ENCODE measurements at places on chromosomes 6 and 20. TPM values are rescaled to one million over a fixed set of nuclear protein-coding genes. Genes with fewer than 3 reads are reported as not detected.

STMND1 gene
- total RNA-seq = not detected

HRH3 gene
- total RNA-seq = not detected

BMP2 gene
- 0.64 TPM for total RNA-seq

PDYN gene
- total RNA-seq = 0.06 TPM

ZNF311 gene
- total RNA-seq = 0.14 TPM

C6orf132 gene
- 1.3 TPM for total RNA-seq

HEY2 gene
- not detected for total RNA-seq

SRPK1 gene
- total RNA-seq = 20.8 TPM

LTB gene
- 0.25 TPM for total RNA-seq

NKX2-2 gene
- total RNA-seq = not detected

DIDO1 gene
- 21.3 TPM for total RNA-seq

UST gene
- 2.2 TPM for total RNA-seq

GTSF1L gene
- total RNA-seq = not detected

LPIN3 gene
- 7.5 TPM for total RNA-seq

MYL9 gene
- total RNA-seq = 19.9 TPM

NRN1 gene
- 0.50 TPM for total RNA-seq

CST2 gene
- 0.53 TPM for total RNA-seq

CEP162 gene
- 1.9 TPM for total RNA-seq

PKHD1 gene
- not detected for total RNA-seq

SAMD5 gene
- 0.62 TPM for total RNA-seq

PRL gene
- total RNA-seq = not detected

PPP1R16B gene
- 0.27 TPM for total RNA-seq

FRMD1 gene
- 0.01 TPM for total RNA-seq

DPPA5 gene
- not detected for total RNA-seq

SYCP2L gene
- 1.6 TPM for total RNA-seq

TUBE1 gene
- total RNA-seq = 7.2 TPM

TREM1 gene
- total RNA-seq = not detected

TPD52L1 gene
- 43.8 TPM for total RNA-seq

ARHGAP40 gene
- total RNA-seq = not detected

BRD2 gene
- total RNA-seq = 131 TPM

SEL1L2 gene
- not detected for total RNA-seq

ERVFRD-1 gene
- not detected for total RNA-seq

POM121L2 gene
- total RNA-seq = not detected

AVP gene
- total RNA-seq = not detected

PCMT1 gene
- total RNA-seq = 84.5 TPM

TPD52L2 gene
- 119 TPM for total RNA-seq

DNAH8 gene
- total RNA-seq = not detected

MDN1 gene
- total RNA-seq = 13.5 TPM

C20orf204 gene
- 0.54 TPM for total RNA-seq

C6orf89 gene
- 14.6 TPM for total RNA-seq

OVOL2 gene
- 0.21 TPM for total RNA-seq

TTLL9 gene
- 0.14 TPM for total RNA-seq

NELFE gene
- total RNA-seq = 80.4 TPM

SLC35B2 gene
- 66.1 TPM for total RNA-seq

OOEP gene
- not detected for total RNA-seq

TNF gene
- 0.10 TPM for total RNA-seq

CRISP3 gene
- not detected for total RNA-seq

TXLNB gene
- not detected for total RNA-seq

UNC5CL gene
- total RNA-seq = 0.57 TPM

COL21A1 gene
- total RNA-seq = 0.72 TPM

TCF21 gene
- 0.09 TPM for total RNA-seq

EEF1A2 gene
- 155 TPM for total RNA-seq

DSP gene
- total RNA-seq = 48.9 TPM

PLA2G7 gene
- total RNA-seq = not detected

SOBP gene
- 1.1 TPM for total RNA-seq
